ENCODE measurements at places on chromosomes 2 and 18. TPM values are rescaled to one million over a fixed set of nuclear protein-coding genes. Genes with fewer than 3 reads are reported as not detected.

DNA sequence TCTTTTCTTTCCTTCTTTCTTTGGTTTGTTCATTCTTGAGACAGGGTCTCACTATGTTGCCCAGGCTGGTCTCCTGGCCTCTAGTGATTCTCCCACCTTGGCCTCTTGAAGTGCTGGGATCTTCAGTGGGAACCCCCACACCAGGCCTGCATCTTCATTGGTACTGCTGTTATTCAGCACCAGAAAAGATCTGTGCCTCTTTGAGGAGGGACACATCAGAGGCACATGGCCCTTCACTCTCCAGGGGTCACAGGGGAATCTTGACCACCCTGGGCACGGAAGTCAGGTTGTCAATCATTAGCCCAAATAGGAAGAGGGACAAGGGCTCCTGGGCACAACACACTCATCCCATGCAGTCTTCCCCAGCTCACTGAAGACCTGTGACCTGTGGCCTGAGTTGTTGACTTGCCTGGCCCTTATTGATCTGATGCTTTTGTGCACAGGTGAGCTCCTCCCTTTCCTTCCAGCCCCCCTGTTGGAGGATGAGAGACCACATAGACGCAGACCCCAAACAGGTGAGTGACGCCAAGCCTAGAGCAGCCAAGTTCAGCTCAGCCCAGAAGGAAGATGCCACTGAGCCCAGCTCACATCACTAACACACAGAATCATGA, 33.0 kb upstream of the ODC1 start:
- no peak for DNase-seq

Gene SLC4A3
- total RNA-seq: not detected

DNA sequence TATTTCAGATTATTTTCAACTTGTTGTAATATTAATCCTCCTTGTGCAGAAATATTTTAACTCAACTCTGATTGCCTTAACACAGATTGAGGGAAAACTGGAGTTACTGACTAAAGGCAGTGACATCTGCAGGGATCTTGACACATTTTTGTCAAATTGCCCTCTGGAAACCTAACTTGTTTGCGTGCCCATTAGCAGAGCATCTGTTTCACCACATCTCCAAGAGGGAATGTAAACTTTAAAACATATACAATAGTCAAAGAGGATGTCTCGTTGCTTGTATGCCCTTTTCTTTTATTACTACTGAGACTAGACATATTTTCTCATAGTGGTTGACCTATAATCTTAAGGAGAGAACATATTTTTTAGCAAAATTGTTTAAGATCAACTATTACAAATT, 14.2 kb downstream of the INPP1 start:
- DNase-seq: no peak

Gene GDF7
- total RNA-seq: not detected

GRCh38 chr2:215394102-215394805, 41.6 kb downstream of the FN1 start:
- DNase-seq: no peak

DNA sequence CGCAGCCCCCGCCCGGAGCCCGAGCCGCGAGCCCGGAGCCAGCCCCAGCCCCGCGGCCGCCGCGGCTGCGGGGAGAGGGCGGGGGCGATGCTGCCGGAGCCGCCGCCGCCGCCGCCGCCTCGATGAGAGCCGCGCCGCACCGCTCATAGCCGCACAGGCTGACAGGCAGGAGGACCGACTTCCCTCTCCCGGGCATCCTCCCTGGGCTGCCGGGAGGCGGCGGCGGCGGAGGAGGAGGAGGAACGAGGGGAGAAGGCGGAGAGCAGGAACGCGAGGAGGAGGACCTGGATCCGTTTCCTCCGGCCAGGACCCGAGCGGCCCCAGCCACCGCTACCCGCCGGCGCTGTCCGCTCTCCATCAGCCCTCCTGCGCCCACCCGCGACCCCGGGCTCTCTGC, 370 bp downstream of the KLHL29 start:
- peak; percentile 27 for DNase-seq

DNA sequence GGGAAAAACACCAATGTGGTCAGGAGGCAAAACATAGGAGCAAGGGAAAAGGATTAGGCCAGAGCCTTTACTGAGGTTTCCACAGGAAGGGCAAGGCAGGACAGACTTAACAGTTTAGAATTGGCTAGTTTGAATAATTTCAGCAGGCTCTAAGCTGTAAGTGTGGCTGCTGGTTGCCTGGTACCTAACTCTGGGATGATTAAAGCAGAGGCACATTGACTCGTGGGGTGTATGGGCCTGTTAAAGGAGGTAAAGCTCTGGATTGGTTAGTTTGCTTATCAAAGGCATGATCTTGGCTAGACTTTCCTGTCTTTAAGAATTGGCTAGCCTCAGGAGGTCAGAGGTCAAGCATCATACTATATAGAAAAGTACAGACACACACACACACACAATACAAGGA, 132.6 kb downstream of the SPAG16 start:
- DNase-seq: no peak

DNA sequence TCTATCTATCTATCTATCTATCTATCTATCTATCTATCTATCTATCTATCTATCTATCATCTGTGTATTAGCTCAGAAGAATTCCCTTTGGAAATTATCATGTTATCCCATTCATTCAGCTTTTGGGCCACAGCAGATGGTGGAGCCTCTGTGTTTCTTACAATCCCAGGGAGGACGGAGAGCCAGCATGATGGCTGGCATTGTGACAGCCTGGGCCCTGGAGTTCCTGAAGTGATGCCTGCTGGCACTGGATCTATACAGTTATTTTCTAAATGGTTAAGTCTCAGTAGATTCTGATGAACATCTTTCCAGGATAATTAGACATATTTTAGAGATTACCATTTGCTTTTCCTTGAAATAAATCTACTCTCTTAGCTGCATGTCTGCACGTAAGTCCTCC, 385.4 kb upstream of the NXPH2 start:
- no peak for DNase-seq

Gene SCYGR4
- not detected for total RNA-seq

Gene HNRNPA3
- 329 TPM for total RNA-seq

Gene ANKRD30BL
- total RNA-seq: not detected

DNA sequence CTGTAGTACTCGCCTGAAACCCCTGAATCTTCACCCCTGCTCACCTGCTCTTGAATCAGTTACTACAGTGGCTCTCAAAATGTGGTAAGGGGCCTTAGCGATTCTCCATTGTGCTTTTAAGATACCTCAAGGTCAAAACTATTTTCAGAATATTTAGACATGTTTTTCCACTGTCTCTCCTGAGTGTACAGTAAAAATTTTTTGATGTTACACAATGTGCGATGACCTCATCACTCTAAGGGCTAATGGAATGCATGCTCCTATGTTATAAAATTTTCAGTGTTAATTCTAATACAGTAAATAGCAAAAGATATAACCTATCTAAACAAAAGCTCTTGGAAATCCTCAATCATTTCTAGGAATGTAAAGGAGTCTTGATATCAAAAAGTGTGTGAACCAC, 336.9 kb upstream of the PKDCC start:
- DNase-seq: no peak

DNA sequence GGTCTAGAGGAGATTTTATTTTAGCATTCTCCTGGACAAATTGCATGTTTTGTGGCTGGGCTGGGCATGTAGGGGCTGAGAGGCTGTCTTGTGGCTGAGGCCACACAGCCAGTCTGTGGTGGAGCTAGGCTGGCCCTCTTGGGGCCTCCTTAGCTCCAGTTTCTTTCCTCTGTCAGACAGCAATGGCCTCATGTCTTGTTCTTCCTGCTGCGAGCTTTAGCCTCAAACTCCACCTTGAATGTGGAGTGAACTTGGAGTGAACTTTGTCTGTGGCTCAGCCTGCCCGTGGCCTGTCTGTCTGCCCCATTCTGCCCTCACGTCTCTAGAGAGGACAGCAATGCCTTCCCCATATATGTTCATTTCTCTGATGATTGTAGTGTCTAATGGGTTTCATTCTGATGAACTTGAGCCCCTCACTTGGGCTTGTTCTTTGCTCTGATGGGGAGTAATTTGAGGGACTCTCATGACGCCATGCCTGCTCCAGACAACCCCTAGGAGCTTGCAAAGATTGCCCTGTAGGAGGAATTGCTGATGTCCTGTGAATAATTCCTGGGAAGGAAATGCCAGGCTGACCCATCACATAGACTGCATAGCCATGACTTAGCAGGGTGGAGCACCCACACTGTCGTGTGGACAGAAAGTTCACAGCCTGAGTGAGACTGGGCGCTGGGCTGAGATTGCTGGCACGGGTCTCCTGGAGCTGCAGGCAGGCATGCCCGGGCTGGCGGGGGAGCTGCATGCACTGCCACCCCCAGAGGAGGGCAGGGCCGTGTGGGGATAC, 42.6 kb downstream of the ASAP2 start:
- no peak for DNase-seq

- peak; percentile 31 for DNase-seq
Measured at GRCh38 chr2:161136696-161137324, 23.4 kb upstream of the TANK start.

DNA sequence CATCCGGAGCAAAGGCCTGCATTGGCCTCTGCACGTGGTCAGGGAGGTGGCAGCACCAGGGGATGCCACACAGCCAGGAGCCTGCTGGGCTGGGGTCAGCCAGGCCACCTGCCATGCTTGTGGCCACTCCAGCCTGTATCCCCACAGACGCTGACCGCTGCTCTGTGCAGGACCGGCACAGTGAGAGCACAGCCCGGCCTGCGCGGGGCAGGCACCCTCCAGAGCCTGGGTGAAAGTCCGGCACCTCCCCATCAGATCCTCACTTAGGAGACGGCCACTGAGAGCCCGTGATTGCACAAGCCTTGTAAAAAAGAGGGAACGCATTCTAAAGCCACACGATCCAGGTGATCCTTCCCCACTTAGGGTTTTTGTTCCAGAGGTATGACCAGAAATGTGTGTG, 42.2 kb downstream of the TWIST2 start:
- no peak for DNase-seq

Gene LCT
- 0.18 TPM for total RNA-seq

Gene SLC23A3
- 2.0 TPM for total RNA-seq

DNA sequence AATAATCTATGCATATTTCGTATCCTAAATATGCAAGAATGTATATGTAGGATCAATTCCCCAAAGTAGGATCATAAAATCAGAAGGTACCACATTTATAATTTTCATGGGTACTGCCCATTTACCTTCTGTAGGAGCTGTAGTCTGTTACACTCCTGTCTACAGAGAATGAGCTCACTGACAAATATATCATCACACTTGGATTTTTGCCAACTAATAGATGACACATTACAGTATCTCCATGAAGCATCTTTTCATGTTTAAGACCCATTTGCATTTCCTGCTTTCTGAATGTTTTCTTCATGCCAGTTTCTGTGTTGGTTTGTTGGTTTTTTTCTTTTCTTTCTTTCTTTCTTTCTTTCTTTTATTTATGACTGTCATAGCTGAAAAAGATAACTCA, 70.9 kb upstream of the EML6 start:
- no peak for DNase-seq

Gene TRIM43
- not detected for total RNA-seq

DNA sequence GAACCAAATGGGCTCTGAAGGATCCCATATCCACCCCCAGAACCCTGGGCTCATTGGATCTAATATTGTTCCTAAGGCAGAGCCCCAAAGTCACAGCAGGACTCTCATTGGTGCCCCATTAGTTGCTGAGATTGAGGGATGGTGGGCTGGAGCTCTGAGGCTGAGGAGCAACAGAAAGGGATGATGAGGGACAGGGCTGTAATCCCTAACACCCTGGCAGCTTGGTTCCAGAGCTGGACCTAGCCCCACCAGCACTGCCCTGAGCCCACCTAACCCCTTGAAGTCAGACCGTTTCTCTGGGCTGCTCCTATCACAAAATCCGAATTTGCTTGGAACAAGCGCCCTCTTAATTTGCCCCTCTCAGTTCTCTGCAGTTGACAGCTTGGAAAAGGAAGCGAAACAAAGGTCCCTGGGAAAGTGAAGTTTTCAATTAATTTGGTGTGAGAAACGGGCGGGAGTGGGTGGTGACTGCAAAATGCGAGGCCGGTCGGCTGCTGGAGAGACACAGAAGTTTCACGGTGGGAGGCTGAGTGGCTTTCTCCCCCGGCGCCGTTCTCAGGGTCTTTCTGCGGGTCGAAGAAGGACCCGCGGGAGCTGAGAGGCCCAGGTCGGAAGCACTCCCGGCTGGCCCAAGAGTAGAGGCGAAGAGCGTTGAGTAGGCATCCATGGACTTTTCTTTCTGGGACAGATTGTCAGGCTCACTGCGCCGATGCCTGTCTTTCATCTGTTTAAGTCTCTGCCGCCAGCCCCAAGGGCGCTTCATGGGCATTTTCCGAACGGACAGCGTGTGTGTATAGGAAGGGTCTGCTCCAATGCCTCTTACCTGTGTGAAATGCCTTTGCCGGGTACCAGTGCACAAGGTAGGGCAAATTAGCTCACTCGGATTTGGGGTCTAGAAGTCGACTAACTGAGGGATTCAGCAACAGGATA, 927 bp upstream of the HOXD13 start:
- no peak for DNase-seq

GRCh38 chr18:40102903-40103302, 1852.1 kb upstream of the PIK3C3 start:
- DNase-seq: no peak

- no peak for DNase-seq
Measured at GRCh38 chr2:75787532-75788132, 76.9 kb upstream of the GCFC2 start.

- DNase-seq: no peak
Measured at GRCh38 chr2:199278099-199278498, 179.6 kb downstream of the SATB2 start.

DNA sequence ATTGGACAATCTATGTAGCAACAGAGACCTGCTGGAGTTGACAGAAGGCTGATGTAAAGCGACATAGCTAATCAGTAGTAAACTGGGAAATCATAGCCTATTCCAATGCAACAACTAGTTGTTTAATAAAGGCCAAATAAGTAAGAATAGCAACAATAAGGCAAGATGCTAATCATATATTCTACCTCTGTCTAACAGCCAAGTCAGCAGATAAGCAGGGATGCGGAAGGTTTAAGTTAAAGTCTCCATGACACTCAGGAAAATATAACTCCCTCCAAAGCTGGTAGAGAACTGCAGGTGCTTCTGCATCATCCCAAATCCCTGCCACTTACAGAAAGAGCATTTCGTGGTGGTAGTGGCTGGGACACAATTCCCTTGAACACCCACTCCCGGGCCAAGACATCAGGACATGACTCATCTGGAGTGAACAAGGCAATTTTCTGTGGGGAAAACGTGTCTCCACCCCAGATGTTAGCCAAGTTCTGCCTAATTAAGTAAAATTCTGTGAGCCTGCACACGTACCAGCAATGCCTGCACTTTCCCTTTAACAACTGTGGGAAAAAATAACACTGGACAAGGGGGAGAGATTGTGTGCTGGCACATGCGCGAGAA, 413.6 kb upstream of the ID2 start:
- DNase-seq: no peak

GRCh38 chr2:128547667-128548066, 229.0 kb upstream of the HS6ST1 start:
- no peak for DNase-seq

Gene SNTG2
- 2.5 TPM for total RNA-seq

Gene RAX
- total RNA-seq: not detected

Gene ZDBF2
- total RNA-seq: 4.3 TPM

- DNase-seq: no peak
Measured at GRCh38 chr18:79275992-79276391, 119.7 kb upstream of the NFATC1 start.

Gene SALL3
- not detected for total RNA-seq

GRCh38 chr2:112760149-112760548, 4.3 kb downstream of the CKAP2L start:
- no peak for DNase-seq

- no peak for DNase-seq
Measured at GRCh38 chr2:31534636-31535035, 46.1 kb downstream of the SRD5A2 start.
